Thoracic aorta (tissue), 2 donors: ENCODE measurements at places on chromosomes 11 and 22.

DNA sequence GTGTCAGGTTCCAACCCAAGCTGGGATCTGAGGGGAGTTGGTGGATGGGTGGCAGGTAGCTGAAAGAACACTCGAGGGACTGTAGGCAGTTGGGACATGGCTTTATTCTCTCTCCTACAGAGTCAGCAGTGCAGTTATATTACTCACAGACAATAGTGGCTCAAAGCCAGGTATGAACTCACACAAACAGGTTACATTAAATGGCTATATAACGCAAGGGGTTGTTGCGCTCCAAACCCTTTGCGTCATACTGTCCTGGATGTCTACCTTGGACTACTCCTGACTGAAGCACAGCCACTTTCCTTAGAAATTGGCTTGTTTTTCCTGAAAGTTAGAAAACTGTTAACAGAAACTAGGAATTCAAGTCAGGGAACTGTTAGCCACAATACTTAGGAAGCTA is 66.4 kb upstream of the OR4B1 start:
- no peak for DNase-seq

GRCh38 chr11:70367071-70367470 is 31.3 kb upstream of the CTTN start:
- DNase-seq = no peak

- DNase-seq = no peak
Observed at GRCh38 chr11:61145228-61146005, 15.8 kb downstream of the VPS37C start.

GRCh38 chr11:118939953-118940598 is 14.3 kb upstream of the BCL9L start:
- DNase-seq = no peak

DNA sequence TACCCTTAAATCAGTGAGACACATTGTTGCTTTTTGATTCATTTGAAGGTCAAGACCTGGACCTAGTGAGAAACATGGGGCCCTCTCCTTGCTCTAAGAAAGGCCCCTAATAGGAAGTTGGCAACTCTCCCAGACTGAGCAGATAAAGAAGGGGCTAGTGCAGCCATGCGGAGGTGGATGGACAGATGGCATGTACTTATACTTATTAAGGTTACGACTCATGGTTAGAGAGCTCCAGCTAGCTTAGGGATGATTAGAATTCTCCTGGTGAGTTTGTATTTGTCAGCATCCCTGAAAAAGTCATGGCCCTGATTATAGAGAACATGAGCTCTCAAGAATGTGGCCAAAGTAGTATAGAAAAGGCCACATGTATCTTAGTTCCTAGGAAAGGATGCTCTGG is 112.1 kb upstream of the BDNF start:
- DNase-seq = no peak

- DNase-seq = no peak
Observed at GRCh38 chr11:40188848-40189247, 1270.6 kb downstream of the LRRC4C start.

- DNase-seq = no peak
Observed at GRCh38 chr11:125585487-125585886, 7.2 kb upstream of the STT3A start.

DNA sequence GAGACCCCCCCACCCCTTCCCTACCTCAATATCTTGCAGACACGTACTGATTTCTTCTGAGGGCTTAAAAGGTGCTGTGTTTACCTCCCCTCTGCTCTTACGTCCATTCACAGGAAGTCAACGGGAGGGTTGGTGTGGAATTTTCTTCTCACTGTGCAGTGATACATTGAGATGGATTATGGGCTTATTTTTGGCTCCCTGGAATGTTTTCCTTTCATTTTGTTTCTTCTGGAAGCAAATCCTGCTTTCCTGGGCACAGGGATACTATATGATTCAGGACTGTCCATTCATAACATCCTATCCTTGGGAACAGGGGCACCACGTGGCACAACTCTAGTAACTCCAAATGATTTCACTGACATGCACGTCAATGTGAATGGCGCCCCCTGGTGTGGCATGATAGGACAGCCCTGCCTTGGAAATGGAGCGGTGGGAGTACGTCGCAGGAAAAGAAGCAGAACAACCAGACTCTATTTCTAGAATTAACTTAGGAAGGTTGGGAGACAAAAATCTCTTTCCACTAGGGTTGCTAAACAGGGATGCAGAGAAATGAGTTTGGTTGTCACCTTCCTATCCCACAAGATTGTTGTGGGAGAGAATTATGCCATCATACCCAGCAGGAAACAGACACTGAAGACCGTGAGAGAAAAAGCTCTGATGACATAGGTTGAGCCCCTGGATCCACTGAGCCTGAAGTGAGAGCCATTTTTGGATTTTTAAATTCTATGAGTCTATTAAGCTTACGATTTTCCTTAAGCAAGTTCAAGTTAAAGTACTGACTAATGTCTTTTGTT is 146.5 kb upstream of the RAG2 start:
- DNase-seq = peak; percentile 50

- DNase-seq = no peak
Observed at GRCh38 chr11:126080161-126080941, 17.7 kb upstream of the CDON start.
